Right cardiac atrium (tissue), 5 donors: ENCODE measurements at places on chromosomes 16 and 17. TPM values are rescaled to one million over a fixed set of nuclear protein-coding genes. Genes with fewer than 3 reads are reported as not detected.

The ARL5C gene
- total RNA-seq, result not detected

- DNase-seq, result no peak
These were observed 94.8 kb upstream of the CBX4 start for GRCh38 chr17:79933863-79934652.

DNA sequence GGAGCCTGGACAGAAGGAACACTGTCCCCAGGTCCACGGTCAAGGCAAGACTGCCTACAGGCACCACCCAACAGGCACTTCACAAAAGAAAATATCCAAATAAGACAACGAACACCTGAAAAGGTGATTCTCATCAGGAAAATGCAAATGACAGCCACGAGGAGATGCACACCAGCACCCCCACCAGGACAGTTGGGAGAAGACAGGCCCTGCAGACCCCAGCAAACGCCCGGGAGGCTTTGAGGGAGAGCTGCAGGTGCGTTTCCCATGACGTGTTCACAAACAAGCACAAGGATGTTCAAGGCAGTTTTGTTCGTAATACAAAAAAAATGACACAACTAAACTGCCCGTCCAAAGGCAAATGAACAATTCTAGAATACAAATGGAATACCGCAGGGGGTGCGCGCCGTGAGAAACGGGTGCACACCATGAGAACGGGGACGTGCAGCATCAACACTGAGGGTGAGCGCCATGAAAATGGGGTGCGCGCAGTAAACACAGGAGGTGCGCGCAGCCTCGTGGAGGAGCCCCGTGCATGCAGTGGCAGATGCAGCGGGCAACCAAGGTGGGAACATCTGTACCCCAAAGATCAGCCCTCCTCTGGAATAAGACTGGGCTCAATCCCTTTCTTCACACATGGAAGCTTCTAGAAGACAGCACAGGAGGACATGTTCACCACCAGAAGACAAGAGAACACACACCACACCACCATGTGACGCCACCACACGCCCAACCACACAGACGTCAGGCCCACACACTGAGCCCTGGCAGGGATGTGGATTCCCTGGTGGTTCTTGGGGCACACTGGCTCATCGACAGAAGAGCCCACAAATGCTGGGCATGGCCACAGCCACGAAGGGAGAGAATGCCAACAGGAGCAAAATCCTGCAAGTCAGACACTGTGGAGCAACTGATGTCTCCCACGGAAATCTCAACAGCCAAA, 91.2 kb downstream of the ZNF778 start:
- DNase-seq, result no peak

The C16orf96 gene
- not detected for total RNA-seq

The KRT25 gene
- not detected for total RNA-seq

The TOX3 gene
- total RNA-seq, result not detected

- no peak for DNase-seq
These were observed 116.7 kb downstream of the GAS7 start for GRCh38 chr17:10081571-10082169.

DNA sequence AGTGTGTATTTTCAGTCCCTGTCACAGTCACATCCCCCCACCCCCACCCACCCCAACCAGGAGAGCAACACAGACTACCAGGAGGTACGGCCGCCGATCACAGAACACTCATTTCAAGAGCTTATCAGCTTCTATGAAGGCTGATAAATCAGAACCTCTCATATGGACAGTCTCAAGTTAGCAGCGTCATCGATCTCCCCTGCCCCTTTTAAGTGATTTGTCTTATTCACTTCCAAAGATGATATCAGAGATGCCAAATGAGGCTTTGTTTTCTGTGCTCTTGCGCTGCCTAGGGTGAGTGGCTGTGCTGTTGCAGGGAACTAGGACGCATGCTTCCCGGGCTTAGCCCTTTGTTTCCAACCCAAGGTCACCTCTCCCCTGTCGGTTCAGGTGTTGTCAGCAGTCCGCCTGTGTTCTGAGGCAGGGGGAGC, 26.8 kb upstream of the PMFBP1 start:
- DNase-seq, result no peak

The PIMREG gene
- 0.49 TPM for total RNA-seq

The CSH2 gene
- not detected for total RNA-seq

The DRC3 gene
- 3.2 TPM for total RNA-seq

DNA sequence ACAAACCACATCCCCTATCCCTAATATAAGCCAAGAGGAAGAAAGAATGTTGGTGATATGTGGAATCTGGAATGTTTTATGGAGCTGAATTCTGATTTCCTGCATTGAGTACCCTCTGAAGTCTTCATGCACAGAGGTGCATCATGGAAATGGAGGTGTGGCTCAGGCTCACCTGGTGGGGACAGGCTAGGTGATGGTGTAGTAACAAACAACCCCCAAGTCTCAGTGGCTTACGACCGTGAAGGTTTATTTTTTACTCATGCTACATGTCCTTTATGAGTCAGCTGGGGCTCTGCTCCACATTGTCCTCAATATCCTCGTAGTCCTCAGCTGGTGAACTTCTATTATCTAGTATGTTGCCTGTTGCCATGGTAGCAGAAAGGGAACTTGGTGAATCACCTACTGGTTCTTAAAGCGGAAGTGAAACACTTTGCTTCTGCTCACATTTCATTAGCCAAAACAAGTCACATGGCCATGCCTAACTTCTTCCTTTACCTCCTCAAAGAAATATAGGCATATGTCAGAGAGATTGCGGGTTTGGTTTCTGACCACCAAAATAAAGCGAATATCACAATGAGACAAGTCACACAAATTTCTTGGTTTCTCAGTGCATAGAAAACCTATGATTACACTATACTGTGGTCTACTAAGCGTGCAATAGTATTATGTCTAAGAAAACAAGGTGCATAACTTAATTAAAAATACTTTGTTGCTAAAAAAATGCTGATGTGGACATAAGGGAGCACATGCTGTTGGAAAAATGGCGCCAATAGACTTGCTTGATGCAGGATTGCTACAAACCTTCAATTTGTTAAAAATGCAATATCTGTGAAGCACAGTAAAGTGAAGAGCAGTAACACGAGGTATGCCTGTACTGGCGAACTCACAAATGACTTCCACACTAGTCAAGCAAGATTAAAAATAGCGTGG, at the start of gene PMFBP1:
Gene PMFBP1, minus strand, starts transcription at position 51 of the 930 bp plus-strand sequence. CDS start 947 bp downstream, outside the sequence.
- DNase-seq, result no peak

DNA sequence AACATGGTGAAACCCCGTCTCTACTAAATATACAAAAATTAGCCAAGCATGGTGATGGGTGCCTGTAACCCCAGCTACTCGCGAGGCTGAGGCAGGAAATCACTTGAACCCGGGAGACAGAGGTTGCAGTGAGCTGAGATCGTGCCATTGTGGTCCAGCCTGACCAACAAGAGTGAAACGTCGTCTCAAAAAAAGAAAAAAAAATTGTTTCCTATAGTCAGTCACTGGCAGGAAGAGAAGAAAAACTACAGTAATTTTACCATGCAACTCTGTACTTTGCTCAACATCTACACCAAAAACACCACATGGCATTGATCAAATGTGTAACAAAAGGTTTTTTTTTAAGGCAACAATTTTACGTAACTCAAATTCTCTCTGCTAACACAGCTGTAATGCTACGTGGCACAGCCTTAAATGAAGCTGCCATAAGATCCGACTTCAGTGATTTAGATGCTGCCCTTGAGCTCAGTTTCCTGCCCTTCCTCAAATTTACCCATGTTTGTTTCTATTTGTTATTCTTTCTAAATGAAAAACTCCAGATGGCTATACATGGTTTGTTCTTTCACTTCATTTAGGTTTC, 40.2 kb downstream of the CNOT1 start:
- DNase-seq, result no peak

- no peak for DNase-seq
These were observed 325.4 kb downstream of the ZFHX3 start for GRCh38 chr16:72722552-72722951.

DNA sequence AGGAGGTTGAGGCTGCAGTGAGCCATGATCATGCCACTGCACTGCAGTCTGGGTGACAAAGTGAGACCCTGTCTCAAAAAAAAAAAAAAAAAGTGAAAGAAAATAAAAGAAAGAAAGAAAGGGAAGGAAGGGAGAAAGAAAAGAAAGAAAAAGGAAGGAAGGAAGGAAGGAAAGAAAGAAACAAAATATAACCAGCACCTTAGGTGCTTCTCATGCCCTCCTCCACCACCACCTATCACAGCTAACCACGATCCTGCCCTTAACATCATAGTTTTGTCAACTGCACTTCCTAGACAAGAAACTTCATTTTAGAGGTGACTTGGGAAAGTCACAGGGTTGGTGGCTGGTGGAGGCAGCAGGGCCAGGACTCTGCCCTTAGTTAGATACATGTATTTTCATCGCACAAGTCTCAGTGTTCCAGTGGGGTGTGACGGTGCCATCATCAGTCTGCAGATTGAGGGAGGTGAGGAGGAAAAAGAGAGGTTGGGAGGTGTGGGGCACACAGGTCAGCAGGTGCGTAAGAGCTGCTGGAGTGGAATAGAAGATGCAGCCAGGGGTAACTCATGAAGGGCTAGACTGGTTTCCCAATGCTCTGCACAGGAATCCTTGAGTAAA, 10.0 kb downstream of the SUPT4H1 start:
- DNase-seq, result no peak

The RAB37 gene
- total RNA-seq, result 1.1 TPM

DNA sequence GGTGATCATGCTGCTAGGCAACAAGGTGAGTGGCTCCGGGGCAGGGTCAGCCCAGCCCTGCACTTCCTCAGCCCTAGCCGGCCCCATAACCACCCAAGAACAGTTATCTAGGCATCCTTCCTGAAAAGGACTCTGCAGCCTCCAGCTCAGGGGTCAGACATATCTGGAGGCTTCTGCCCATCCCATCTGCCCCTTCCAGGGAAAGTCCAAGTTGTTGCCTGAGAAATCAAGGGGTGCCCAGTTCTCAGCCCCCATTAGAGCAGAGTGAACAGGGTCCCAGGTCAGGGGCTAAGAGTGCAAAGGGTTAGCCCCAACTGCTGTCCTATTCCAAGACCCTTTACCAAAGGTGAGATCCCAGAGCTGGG, 4.1 kb upstream of the NHERF1 start:
- DNase-seq, result no peak

DNA sequence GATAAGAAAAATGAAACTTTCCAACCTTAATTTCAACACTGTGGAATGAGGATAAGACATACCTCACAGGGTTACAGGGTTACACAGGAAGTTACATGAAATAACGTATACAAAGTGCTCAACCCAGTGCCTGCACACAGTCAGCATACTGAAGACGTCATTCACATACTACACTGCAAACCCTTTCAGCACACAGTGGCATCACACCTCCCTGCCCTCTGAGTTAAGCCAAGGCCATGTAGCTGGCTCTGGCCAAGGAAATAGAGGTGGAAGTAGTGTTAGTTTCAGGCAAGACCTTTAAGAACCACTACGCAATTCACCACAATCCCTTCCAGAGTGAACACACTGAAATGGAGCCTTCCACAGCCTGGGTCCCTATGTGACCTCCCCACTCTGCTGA, 46.6 kb upstream of the GSG1L start:
- DNase-seq, result no peak

The TSEN54 gene
- 5.9 TPM for total RNA-seq

- DNase-seq, result no peak
These were observed 3.1 kb upstream of the ZNF469 start for GRCh38 chr16:88379694-88380040.

- DNase-seq, result no peak
These were observed 151.6 kb downstream of the ABCC12 start for GRCh38 chr16:48004141-48004695.

GRCh38 chr17:82213251-82214011, 789 bp upstream of the CCDC57 start:
- DNase-seq, result no peak

The EXOC3L1 gene
- 2.1 TPM for total RNA-seq

The FGF11 gene
- 34.8 TPM for total RNA-seq

DNA sequence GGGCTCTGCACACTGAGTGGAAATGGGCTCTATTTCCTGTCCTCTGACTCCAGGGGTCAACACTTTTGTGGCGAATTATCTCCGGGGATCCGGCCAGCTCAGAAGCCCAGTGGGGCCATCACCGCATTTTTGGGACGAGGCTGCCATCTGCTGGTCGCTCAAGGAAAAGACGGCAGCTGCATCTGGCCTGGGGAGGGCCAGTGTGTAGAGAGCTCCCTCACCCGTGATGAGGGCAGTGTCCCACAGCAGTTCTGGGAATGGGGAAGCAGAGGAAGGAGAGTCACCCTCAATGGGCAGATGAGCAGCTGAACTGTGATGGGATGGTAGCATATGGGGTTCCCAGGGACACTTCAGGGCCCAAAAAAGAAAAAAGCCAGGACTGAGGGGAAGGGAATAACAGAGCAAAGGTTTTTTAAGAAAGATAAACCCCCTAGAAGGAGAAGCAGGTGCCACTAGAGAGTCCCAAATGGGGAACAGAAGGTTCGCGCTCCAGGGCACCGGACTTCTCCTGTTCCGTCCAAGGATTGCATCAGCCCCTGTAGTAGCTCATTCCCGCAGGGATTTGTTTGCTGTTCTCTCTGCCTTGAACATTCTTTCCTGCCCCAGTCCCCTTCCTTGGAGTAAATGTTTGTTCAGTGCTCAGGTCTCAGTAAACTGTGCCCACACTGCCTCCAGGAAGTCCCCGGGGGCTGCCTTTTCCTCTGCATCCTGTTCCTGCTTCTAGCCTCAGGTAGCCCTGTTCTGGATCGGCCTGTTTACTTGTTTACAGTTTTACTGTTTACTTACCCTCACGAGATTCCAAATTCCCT, 9.3 kb upstream of the ABCC12 start:
- peak; percentile 67 for DNase-seq

- no peak for DNase-seq
These were observed 42.9 kb downstream of the PIGL start for GRCh38 chr17:16259926-16260325.

GRCh38 chr16:50455288-50455845, 86.6 kb upstream of the BRD7 start:
- no peak for DNase-seq

- no peak for DNase-seq
These were observed 277.5 kb upstream of the DYNLRB2 start for GRCh38 chr16:80263181-80263823.

The NPIPA2 gene
- 1.1 TPM for total RNA-seq

DNA sequence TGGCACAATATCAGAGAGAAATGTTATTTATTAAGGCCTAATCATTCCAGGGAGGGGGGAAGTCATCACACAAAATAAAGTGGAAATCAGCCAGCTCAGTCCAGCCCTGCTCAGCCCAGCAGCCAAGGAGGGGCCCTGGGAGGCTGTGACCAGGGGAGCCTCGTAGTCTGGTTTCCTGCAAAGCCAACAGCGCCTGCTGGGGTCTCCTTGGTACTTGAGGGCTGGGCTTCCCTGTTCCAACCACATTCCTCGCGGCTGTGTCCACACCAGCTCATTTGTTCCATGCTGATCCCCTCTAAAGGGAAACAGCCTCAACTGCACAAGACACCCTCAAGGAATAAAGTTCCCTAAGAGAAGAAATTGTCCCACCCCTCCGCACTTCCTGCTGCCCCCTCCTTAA, 154.0 kb downstream of the TMEM132E start:
- no peak for DNase-seq

- DNase-seq, result no peak
These were observed 173.7 kb downstream of the CDK5R1 start for GRCh38 chr17:32660496-32660985.
